Prostate gland (tissue), 2 donors: ENCODE measurements at places on chromosomes 13 and 19. TPM values are rescaled to one million over a fixed set of nuclear protein-coding genes. Genes with fewer than 3 reads are reported as not detected.

- DNase-seq = no peak
Observed at GRCh38 chr13:82688400-82688994, 1193.8 kb downstream of the SLITRK1 start.

DNA sequence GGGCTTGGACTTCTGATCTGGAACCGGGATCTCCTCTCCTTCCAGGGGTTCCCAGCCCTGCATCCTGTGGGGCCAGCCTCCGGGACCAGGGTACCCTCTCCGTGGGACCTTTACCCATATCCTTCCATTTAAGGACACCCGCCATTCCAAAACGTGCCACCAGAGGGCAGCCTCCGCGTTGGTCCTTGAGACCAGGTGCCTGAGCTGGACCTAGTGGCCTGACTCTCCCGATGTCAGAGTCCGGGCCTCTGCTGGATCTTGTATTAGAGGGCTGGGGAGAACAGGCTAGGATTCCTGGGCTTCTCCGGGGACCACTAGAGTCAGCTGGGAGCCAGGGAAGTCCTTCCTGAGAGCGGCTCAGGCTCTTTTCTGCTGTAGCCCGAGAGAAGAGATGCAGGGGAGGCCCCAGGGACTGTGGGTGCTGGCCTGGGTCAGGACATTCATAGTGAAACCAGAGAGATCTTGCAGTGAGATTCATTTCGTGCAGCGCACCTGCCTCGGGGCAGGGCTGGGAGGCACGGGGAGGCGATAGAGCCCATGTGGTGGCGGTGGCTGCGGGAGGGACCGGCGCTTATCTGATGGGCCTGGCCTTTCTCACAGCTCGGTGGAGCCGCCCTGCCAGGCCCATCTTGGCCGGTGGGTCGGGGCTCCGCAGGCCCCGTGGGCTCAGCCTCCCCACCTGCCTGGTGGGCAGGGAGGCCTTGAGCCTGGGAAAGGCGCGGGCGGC is 9.8 kb upstream of the SLC7A10 start:
- DNase-seq = peak; percentile 69

The NPAS1 gene
- 0.51 TPM for total RNA-seq

DNA sequence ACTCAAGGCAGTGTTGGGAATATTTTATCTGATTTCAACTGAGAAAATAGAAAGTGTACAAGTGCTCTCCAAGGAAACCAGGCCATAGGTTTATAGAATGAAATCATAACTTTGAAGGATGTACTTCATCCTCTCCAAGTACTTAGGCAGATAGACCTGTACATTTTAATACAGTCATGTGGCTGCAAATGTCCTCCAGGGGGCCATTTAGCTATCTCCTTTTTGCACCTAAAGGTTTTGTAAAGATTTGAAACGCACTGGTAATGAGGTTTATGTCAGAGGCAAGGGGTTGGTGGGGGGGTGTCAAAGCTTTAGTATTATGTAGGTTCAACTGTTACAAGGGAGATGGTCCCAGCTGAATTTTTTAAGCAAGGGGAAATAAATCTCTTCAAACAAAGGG is 364.4 kb downstream of the DCT start:
- no peak for DNase-seq

The FREM2 gene
- total RNA-seq = 5.9 TPM

- no peak for DNase-seq
Observed at GRCh38 chr19:51292971-51293370, 18.5 kb upstream of the IGLON5 start.

The ZNF135 gene
- 13.4 TPM for total RNA-seq

DNA sequence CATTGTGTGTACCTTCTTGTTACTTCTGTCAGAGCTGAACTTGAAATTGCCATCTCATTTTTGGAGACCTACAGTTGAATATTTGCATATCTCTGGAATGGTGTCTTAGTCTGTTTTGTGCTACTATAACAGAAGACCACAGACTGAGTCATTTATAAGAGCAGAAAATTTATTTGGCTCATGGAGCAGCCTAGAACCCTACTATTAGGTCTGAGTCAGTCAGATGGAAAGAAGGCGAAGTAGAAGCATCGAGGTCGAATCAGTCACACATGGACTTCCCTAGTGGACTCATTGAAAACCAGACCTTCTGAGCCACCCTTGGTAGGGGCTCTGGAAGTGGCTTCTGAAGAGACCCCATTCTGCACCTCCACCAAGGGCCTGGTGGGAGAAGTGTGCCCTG is 33.9 kb upstream of the TPT1 start:
- DNase-seq = no peak

The ARRDC5 gene
- not detected for total RNA-seq

DNA sequence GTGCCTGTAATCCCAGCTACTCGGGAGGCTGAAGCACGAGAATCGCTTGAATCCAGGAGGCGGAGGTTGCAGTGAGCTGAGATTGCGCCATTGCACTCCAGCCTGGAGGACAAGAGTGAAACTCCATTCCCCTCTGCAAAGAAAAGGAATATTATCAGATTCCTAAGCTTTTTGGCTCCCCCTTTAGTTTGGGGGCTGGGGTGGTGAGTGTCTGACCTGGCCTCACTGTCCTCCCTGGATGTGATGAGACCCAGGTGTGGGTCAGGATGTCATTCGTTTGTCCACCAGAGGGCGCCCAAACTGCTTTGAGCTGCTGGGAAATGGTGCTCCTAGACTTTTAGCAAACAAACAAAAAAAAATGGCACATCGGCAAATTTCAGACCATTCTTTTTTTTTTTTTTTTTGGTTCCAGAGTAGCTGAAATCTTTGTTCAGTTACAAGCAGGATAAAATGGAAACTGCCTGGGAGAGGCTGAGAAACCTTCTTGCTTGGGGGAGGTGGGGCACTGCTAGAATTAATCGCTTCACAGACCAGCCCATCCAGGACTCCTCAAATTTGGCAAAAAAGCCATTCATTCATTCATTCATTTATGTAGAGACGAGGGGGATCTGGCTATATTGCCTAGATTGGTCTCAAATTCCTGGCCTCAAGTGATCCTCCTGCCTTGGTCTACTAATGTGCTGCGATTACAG is 29.4 kb downstream of the SPC24 start:
- peak; percentile 68 for DNase-seq

GRCh38 chr13:38463048-38463447 is 113.4 kb downstream of the UFM1 start:
- DNase-seq = no peak

The ZNF816 gene
- 31.8 TPM for total RNA-seq

GRCh38 chr19:17455308-17456123 is 5.2 kb downstream of the NXNL1 start:
- DNase-seq = no peak

- DNase-seq = no peak
Observed at GRCh38 chr13:34738254-34738992, 203.6 kb upstream of the NBEA start.

DNA sequence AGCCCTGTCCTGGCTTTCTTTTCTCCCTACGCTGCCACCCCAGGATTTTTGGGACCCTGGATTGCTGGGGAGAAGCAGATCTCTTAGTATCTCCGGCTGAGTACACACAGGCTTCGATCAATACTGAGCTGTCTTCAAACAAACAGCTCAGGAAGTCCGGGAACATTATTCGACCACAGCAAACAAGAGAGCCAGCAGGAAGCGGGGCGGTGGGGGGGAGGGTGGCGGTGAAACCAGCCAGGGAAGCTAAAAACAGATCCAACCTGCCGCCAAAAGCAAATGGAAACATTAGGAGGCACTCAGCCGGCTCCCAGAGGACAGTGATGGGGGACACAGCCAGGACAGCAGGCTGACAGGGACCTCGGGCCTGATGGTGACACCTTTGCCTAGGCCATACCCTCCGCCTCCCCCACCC is 12.2 kb upstream of the BCAM start:
- DNase-seq = peak; percentile 89

The AP1M2 gene
- total RNA-seq = 28.1 TPM

GRCh38 chr13:33487575-33488243 is 202.2 kb upstream of the STARD13 start:
- no peak for DNase-seq

The SIGLEC12 gene
- 0.91 TPM for total RNA-seq

The CPB2 gene
- total RNA-seq = 0.85 TPM

- DNase-seq = no peak
Observed at GRCh38 chr19:33441277-33441699, 67.8 kb downstream of the CEBPG start.

DNA sequence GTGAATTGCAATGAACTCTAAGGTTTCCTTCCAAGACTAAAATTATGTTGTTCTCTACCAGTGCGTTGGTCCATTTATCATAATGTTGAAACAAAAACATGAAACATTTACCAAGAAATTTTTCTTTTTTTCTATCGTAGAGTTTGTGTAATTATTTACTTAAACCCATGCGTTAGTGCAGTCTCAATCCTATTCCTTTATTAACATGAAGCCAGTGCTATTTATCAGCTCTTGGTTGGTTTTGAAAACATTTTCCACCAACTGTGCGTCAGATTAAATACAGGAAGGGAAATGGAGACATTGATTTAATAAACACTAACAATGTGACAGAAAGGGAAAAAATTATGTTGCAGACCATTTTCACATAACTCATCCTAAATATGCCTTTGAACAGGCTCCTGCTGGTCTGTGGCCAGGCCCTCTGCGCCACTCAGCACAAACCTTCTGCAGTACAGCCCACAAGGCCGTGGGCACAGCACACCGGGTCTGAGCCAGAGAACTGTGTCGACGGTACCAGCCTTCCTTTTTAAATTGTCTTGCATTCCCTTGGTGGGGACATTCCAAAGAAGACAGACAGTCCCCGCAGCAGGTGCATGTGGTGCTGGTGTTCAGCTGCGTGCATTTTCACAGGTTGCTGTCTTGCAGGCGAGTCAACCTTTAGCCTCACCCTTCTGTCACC is 135.8 kb downstream of the SHISA2 start:
- no peak for DNase-seq

DNA sequence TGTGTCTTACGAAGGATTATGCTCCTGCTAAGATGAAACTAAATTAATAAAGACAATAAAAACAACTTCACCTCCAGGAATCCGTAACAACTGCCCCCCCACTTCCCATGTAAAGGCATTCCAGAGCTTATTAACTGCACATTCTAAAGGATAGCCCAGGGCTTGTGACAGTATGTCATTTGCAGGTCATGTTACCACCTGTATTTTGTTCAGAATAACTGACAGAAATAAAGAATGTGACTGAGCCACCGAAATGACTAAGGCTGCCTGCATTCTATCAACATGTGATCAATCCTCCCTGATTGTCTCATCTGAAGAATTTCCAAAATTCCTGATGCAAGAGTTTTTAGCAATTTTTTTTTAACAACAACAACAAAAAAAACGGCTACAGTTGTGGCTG is 117.2 kb downstream of the MIPEP start:
- DNase-seq = no peak

DNA sequence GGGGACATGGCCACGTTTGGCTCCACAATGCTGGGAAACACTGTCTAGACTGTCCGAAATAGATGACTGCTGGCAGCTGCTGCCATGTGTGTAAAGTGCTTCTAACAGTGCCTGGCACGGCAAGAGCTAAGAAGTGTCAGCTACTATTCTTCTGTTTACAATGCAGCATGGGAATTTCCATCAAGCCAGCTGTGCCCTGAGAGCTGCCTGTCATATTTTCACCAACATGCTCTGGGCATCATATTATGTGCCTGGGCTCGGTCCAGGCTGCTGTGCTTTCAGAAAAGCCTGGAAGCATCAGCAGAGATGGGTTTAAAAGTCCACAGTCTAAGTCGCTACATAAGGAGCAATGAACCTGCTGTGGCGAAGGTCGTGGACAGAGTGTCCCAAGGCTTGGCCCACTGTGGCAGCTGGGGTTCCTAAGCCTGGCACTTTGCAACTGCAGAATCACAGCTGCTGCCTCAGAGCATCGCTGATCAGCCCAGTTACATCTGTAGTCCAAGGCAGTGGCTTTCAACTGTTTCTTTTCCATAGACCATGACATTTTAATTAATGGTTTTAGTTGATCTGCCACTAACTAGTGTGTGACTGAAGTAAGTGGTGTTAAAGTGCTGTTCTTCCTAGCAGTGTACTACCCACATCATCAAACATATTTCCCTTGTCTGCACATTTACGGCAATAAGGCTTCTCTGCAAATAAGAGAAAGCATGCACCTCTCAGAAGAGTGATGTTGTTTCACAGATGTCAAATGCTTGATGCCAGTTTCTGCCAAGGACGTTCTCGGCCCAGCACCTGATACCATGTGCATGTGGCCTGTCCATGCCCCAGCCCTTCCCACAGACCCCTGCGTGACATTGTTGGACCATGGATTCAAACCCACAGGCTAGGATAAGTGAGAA is 95.7 kb upstream of the C1QTNF9B start:
- DNase-seq = no peak

The TIMM44 gene
- 47.3 TPM for total RNA-seq

GRCh38 chr13:32824675-32825074 is 191.5 kb upstream of the KL start:
- no peak for DNase-seq

DNA sequence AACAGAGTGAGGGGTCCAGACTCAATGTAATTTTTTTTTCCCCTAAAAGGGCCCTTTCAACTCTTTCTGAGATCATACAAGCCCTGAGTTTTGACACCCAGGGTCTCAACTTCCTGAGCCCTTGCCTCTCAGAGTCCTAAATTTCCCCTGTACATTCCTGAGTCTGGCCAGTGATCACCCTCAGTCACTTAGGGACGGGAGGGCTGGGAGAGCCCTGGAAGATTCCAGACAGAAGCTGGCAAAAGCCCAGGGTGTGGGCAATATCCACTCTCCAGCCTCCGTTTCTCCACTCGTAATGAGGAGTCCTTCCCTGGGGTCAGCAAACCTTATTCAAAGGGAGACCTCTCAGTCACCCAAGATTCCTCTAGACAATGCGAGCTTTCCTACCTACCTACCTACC is 1.6 kb downstream of the PPP1R13L start:
- DNase-seq = no peak

GRCh38 chr19:16628984-16629691 is 1.1 kb upstream of the MED26 start:
- no peak for DNase-seq

The SLC25A41 gene
- 0.57 TPM for total RNA-seq

DNA sequence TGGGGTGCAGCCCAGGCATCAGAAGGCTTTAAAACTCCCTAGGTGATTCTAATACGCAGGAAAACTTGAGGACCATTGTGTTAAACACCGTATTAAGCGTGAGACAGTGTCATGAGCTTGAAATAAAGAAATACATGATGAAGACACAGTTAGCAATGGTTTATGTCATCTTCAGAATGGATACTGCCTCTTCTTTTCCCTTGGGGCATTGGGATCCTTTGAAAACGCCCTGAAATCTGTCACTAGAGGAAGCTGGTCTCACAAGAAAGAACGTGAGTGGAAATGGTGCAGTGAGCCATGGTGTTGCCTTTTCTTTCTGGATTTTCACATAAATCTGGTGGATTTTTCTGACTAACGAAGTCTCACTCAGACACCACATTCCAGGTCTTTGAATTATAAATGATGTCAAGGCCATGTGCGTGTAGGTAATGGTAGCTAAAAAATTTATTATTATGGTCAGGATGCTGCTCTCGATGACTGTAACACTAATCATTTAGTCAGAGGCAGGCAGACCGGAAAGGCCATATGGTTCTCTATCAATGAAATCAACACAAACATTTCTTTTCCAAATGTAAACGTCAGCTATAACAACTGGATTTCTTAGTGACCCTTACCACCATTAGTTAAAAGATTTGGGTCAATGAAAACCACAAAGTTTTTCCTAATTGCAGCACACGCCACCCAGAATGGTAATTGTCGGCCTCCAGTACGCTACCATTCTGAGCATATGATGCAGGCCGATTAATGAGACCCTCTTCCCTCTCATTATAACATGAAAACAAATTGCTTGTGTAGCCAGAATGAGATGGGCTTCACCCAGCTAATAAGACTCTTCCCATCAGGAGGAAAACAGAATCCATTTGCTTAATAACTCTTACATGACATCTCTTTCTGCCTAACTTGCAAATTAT is 105.6 kb downstream of the SLC7A1 start:
- no peak for DNase-seq
